ENCODE measurements at places on chromosomes 5 and 9.

DNA sequence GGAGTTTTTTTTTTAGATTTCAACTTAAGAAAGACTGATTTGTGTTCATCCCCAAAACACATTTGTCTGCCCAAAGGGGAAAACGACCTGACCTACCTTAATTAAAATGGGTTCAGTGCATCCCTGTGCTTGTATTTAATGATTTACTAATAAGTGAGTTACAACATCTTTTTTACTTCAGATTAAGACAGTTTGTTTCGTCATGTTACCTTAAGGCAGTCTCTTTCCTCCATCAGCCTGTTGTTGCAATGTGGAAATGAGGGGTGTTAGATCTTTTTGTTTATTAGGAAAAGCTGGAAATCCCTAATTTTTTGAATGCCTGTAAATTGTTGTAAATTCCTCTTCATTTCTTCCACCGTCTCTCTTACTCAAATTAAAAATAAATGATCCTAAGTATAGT, 177.5 kb downstream of the GDNF start:
- no peak for DNase-seq

DNA sequence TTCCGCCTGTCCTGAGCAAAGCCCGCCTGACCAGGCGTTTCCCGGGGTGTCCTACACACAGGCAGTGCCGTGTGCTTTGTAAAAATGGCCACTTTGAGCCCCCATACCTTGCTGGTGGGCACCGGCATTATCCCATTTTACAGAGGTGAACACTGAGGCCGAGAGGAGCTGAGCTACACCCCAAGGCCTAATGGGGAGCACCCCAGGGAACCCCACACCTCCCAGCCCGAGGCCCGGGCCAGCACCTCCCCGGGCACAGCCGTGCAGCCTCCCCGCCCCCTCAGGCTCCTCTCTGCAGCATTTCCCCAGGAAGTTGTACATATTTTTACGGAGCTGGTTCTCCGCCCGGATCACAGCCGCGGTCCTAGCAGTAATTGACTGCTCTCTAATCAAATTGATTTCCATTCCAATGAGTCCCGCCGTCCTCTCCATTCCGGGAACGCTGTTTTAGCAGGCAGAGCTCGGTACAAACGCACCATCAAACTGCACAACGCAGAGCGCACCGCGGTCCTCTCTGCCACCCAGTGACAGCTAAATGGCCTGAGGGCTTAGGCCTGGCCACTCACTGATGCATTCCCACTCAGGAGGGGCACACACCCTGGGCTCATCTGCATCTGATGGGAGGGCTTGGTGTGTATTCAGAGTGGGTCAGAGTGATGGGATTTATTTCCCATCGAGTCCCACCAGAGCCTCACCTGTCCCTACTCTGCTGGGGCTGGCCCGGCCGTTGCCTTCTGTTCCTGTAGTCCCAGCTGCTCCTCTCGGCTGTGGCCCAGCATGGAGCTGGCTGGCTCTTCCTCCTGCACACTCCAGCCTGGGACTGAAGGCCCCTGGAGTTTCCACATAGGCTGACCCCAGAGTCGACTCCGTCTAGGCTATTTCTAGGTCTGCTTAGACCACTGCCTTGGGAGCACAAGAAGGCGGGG, 36.2 kb upstream of the UBAC1 start:
- no peak for DNase-seq

DNA sequence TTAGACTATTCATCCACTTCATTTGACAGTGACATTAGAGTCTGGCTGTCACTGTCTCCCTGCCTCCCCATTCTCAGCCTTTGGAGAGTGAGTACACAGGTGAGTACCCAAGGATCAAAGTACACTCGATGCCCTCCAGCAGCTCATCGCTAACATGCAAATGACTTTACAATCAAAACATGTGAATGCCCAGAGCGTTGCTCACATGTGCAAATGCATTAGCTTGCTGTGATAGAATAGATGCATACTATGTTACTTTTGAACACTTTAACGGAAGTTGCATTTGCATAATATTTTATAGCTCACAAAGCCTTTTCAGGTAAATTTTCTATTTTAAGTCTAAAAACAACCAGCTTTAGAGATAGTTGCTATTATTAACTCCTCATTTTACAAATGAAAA, 107.6 kb downstream of the SYK start:
- DNase-seq = no peak

GRCh38 chr5:111083323-111083722, 8.8 kb upstream of the WDR36 start:
- DNase-seq = no peak

GRCh38 chr9:108894225-108894997, 32.3 kb downstream of the ACTL7A start:
- DNase-seq = no peak
